ENCODE measurements at places on chromosomes 5 and 9.

DNA sequence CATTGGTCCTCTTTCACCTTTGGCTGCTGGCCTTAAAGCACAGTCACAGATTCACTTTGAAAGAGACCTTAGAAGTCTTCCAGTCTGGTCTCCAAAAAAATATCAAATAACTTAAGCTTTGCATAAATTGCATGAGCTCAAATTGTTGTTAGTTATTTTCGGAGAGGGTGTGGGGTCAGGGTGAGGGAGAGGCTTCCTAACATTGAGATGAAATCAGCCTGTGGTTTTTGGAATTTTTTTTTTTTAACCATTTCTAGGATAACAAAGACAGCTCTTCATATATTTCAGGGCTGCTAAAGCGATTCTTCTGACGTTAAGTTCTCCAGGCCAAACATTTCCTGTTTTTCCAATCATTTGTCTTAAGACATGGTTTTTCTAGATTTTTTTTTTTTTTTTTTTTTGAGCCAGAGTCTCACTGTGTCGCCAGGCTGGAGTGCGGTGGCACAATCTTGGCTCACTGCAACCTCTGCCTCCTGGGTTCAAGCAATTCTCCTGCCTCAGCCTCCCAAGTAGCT, 4.5 kb downstream of the OCLN start:
- DNase-seq, result no peak

GRCh38 chr5:176743868-176744583, 66.3 kb upstream of the UNC5A start:
- no peak for DNase-seq

DNA sequence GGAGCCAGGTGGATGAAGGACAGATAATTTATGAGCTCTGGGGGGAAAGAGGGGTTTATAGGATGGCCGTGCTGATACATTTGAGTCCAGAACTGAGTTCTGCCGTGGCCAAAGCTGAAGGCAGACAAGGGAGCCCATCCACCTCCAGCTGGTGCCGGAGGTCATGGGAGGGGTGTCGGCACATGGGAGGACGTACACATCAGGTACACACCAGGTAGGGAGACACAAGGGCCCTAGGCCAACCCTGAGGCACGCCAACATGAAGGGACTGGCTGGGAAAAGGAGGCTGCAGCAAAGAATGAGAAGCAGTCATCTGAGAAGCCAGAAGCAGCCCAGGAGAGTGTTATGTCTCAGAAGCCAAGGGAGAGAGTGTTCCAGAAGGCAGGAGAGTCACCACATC, 2.1 kb upstream of the GPRIN1 start:
- no peak for DNase-seq

DNA sequence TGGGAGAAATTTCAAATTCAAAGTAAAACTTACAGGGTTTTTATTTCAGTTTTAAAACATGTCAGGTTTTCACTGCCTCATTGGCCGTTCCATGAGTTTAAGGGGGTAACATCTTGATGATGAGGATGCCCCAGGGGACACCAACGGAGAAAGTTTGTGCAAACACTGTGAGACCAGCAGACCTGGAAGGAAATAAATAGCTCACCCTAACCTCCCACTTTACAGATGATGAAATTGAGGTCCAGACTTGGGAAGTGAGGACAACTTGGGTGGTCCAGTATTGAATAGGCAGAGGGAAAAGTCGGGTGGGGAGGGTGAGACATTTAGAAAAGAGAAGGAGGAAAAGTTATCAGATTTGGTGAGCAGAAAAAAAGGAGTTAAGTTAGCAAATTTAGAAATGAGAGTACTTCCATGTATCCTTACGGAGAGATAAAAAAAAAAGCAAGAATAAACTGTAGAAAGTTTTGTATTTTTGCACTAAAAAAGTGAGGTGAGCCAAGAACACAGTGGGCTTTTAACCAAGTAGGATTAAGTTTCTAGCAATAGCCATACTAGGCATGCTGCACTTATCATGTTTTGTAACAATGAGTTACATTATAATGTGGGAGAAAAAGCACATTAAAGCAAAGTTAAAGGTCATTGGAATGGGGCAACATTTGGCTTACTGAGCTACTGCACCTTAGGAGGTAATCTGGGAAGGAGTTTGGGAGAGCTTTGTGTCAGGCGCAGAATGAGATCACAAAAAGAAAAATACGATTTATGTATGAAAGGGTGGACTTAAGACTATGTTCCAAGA, 125.1 kb downstream of the GAS1 start:
- DNase-seq, result no peak

- no peak for DNase-seq
Measured at GRCh38 chr5:42923710-42924109, 112.0 kb upstream of the SELENOP start.

GRCh38 chr5:133994990-133995333, 9.8 kb downstream of the VDAC1 start:
- DNase-seq, result no peak

- DNase-seq, result no peak
Measured at GRCh38 chr5:151258816-151259215, 5.8 kb downstream of the GM2A start.

- DNase-seq, result no peak
Measured at GRCh38 chr9:105119156-105119555, 125.3 kb upstream of the SLC44A1 start.

GRCh38 chr9:110688329-110688728, 19.7 kb downstream of the MUSK start:
- DNase-seq, result no peak

DNA sequence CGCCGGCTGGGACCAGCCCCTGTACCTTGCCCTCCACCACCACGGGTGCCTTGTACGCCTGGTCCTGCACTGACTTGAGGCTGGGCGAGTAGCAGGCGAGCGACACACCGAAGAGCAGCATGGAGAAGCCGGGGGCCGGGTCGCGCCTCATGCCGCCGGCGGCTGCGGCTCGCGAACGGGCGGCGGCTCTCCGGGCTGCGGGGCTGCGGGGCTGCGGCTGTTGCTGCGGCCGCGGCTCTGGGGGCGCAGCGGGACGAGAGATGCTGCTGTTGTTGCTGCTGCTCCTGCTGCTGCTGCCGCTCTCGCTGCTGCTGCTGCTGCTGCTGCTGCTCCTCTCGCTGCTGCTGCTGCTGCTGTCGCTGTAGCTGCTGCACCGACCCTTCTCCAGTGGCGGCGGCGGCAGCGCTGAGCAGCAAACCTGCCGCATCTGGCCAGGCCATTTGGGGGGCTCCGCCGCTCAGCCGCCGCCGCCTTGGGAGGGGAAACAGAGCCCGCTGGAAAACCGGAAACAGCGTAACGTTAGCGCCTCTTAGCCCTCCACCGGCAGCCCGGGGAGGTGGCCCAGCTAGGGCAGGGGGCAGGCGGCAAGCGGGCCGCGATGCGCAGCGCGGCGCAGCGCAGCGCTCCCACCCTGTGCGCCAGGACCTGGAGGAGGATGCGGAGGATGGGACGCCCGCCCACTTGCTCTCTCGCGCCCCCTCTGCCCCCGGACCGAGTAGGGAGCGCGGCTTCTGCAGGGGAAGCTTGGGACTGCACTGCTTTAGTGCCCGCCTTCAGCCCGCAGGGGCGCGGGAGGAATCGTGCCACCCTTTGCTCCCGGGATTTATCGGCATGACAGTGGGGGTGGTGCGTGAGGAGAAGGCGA, at the start of gene NRG2:
Gene NRG2 (minus strand): TSS at position 657 of the 865 bp plus-strand sequence.
- peak; percentile 67 for DNase-seq

- no peak for DNase-seq
Measured at GRCh38 chr9:2662496-2662895, 40.9 kb downstream of the VLDLR start.

GRCh38 chr9:107213080-107213479, 70.0 kb upstream of the RAD23B start:
- no peak for DNase-seq

DNA sequence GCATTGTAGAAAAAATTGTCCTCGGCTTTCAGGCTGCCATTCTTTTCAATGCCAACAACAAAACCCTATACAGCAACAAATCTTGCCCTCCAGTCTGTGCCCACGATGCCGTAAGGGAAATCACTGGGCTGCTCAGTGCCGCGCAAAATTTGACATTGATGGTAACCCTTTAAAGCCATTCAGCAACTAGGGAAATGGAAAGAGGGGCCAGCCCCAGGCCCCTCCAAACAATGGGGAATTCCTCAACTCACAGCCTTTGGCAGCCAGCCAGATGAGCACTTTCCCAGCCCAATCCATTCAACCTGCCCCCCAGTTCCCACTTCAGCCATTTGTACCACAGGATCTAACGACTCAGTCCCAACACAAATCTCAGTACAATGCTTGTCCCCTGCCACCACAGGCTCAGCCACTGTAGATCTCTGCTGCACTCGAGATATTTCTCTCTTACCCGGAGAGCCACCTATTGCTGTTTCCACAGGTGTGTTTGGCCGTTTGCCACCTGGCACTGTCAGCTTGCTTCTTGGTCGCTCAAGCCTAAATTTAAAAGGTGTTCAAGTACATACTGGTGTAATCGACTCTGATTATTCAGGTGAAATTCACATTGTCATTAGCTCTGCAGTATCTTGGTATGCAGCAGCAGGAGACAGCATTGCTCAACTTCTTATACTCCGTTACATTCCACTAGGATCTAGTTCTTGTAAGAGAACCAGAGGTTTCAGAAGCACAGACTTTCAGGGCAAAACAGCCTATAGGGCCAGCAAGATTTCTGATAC, 103.3 kb downstream of the SYK start:
- DNase-seq, result peak; percentile 42

DNA sequence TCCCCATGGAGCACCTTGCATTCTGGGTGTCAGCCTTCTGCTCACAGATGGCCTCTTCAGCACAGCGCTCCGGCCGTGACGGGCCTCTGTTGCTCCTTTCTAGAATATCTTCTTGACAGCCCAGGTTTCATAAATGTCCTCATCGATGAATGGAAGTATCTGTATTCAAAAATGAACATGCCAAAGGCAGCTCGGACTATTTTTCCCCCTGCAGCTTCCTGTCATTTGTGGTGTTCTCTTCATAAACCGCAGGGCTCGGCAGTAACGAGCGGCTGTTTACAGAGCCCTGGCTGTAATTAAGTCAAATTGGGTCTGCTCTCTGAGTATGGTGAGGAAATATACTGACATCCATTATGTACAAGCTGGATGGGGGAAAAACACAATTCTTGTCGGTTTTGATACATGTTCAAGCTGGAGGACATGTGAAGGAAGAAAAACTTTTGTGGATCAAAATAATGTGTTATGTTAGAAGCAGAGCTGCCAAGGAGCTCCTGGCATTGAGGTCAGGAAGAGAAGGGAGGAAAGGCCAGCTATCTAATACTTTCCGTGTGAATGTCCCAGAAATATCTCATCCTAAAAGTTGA, 154.1 kb upstream of the CD180 start:
- DNase-seq, result no peak

DNA sequence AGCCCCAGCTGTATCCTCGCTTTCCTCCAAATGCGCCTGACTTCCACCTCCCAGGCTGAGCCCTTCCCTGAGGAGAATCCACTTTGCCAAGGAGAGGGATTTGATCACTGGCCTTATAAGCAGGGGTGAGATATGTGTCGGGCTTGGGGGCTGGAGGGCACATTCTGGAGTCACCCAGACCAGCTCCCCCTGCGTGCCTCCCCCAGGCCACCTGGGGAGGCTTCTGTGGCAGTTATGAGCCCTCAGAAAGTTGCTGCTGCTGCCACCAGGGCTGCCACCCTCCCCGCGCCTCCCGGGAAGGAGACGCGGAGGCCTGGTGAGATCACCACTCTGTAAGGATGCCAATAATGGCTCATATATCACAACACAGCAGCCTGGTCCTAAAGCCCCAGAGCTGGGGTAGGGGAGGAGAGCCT, 211.5 kb downstream of the PAPPA start:
- peak; percentile 61 for DNase-seq

GRCh38 chr5:152568016-152568415, 162.9 kb upstream of the NMUR2 start:
- no peak for DNase-seq

GRCh38 chr5:72531496-72532190, 24.4 kb upstream of the ZNF366 start:
- DNase-seq, result no peak

DNA sequence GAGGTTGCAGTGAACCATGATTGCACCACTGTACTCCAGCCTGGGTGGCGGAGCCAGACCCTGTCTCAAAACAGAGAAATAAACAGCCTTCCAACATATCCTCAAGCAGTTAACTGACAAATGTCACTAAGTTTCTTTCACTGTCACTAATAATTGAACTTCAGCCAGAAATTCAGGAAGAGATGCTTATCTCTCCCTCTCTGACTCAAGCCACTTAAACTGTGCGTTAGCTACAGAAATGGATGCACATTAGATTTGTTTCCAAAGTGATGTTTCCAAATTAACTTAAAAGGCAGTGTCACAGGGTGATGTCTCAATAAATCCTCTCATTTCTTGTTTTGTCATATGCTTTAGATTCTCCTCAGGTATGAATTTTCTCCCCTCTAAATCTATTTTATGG, 164.9 kb downstream of the KDM4C start:
- DNase-seq, result no peak

GRCh38 chr5:93240228-93240834, 340.7 kb downstream of the NR2F1-AS1 start:
- no peak for DNase-seq

Measured in kidney glomerular epithelial cell (primary cell).